A549 (cell line): ENCODE measurements at places on chromosomes 6 and 20.

DNA sequence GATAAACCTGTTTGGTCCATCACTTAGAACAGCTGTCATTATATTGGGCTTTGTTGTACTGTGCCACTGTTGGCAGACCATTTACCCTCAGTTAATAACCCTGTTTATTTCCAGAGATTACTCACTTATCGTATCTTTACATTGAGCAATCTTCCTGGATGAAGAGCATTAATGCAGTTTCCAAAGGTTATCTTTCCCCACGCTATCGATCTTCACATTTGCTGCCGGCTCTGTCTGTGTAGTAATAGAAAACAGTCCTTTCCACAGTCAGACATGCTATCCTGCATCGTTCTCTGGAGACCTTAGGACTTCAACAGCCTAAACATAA lies 27.4 kb downstream of the GHRH start:
- DNase-seq = no peak

- peak; percentile 47 for DNase-seq
Measured at GRCh38 chr20:3871550-3872265, 17.5 kb upstream of the PANK2 start.

- no peak for DNase-seq
Measured at GRCh38 chr6:14166839-14167238, 49.3 kb downstream of the CD83 start.

DNA sequence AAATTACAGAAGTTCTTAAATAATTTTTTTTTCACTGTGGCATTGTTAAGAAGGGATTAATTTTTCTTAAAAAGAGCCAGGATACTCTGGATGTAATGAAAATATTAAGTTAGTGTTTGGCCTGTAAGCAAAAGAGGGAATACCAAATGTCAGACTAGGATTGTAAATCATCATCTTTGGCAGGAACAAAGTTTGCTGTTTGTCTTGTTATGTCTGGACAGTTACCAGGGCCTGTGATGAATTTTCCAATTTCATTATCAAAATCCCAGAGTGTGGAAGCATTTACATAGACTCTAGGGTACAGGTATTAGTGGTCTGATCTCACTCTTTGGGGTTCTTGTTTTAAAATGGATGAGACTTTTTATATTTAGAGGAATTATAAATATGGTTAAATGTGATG lies 26.1 kb downstream of the CEP57L1 start:
- DNase-seq = peak; percentile 2

DNA sequence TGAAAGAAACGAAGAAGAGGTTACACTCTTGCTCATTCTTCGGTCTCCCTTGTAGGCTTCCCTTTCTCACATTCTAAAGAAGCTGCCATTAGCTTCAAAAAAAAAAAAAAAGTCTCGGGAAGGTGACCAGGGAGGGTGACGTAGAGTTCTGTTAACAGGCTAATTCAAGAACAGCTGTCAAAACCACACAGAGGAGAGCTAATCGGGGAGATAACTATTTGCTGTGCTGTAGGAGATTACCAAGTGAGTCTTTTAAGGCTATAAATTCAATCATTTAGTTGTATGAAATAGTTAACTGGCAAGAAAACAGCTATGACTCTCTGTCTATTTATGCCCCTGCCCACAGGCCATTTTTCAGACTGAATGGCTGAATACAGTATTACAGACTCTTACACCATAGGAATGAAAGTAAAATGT lies 256.8 kb downstream of the SYNE1 start:
- no peak for DNase-seq

DNA sequence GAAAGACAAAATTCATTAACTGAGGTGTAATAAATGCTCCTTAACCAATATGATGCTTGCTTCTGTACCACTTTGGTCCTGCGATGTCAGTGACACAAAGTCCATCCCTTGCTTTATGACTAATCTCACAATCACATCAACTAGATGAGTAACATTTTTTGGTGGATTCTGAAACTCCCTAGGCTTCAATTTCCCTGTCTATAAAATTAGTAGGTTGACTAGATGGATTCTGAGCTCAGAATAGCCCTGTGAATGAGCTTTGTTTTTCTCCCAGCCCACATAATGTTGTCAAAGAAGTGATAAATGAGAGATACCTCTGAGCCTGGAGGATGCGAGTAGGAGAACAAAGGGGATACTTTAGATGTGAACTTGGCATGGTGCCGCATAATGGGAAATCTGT lies 9.1 kb downstream of the TXLNB start:
- no peak for DNase-seq

DNA sequence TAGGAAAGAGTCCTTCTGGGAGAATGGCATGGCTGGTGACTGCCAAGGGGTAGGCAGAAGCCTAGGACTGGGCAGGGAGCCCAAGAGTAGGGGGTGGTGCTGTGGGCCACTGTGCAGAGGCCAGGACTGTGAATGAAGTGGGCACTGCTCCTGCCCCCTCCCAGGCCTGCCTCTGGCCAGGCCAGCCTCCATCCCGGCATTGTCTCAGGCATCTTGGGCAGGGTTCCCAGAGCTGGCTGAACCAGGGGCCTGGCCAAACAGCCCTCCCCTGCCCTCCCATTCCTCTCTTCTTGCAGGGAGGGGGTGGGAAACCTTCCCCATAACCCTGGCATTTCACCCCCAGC lies 81.6 kb downstream of the MRPL14 start:
- no peak for DNase-seq

- DNase-seq = no peak
Measured at GRCh38 chr6:83378621-83379388, 52.0 kb downstream of the ME1 start.

- no peak for DNase-seq
Measured at GRCh38 chr6:88616380-88616779, 347.0 kb downstream of the RNGTT start.

- DNase-seq = no peak
Measured at GRCh38 chr6:129766959-129767728, 57.2 kb upstream of the ARHGAP18 start.

- no peak for DNase-seq
Measured at GRCh38 chr6:109372130-109372529, 10.1 kb downstream of the CD164 start.

GRCh38 chr20:58375759-58376352 lies 13.2 kb upstream of the VAPB start:
- no peak for DNase-seq

- no peak for DNase-seq
Measured at GRCh38 chr20:703006-703405, 27.4 kb upstream of the SCRT2 start.

DNA sequence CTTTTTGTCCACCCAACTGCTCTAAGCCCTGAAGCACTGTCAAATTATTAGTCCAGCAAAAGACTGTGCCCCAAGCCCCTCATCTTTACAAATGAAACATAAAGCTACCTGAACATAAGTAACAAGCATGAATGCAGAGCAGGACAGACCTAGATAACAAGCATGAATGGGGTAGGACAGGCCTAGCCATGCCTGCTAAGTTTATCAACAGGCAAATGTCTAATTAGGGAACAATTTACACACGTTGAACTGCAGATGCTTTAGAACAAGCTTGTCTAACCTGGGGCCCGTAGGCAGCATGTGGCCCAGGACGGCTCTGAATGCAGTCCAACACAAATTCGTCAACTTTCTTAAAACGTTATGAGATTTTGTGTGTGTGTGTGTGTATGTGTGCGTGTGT lies 13.6 kb downstream of the FBXO30 start:
- no peak for DNase-seq

- DNase-seq = peak; percentile 44
Measured at GRCh38 chr20:31260326-31260932, 3.0 kb downstream of the DEFB115 start.

- DNase-seq = peak; percentile 19
Measured at GRCh38 chr20:14928083-14928482, 590.7 kb upstream of the FLRT3 start.

DNA sequence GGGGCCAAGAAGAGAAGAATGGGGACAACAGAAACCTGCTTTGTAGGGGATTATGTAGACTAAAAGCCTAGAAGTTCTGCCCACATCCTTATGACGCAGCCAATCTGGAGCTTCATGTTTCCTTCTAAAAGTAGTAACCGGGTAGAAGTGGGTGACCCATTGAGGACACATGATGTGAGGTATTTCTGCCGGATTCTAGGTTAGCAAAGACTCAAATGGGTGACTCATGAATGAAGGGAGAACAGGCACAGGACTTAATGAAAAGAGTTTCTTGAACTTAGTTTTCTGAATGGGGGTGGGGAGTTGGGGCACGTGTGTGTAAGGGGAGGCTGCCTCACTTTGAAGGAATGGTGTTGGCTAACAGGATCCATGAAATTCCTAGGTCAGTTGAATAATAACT lies 68.8 kb downstream of the CDS2 start:
- no peak for DNase-seq

DNA sequence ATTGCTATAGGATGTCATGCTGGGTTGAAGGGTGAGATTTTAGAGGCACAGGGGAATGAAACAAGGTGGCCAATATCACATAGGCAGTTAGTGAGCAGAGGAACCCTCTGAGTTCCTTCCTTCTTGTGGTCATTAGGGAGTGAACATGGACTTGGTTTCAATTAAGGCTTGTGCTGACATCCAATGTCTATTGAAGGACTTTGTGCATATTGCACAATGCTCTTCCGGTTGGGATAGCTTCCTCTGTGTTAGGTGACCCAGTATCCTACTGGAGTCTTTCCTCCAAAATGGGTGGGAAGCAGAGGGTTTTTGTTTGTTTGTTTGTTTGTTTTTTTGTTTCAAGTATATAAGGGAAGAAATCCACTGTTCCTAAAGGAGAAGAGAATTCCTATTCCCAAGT lies 98.5 kb downstream of the HDGFL1 start:
- DNase-seq = no peak

- no peak for DNase-seq
Measured at GRCh38 chr6:105786449-105786848, 299.7 kb upstream of the PRDM1 start.

DNA sequence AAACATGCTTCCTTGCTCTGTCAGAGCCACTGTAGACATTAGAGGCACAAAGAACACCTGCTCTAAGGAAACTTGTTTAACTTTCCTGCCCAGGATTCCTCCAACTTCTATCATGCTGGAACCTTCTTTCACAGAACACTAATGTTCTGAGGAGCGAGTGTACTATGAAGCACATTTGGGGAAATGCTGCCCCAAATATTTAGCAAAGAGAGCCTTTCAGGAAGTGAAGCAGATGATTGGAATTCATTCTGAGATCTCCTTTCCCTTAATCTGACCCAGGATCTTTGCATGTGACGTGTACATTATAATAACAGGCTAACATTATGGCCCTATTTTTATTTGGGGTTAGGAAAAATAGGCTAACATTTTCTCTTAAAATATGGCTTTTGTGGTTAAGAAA lies 21.0 kb upstream of the FYN start:
- no peak for DNase-seq

GRCh38 chr20:41334443-41335421 lies 5.9 kb upstream of the LPIN3 start:
- DNase-seq = no peak

DNA sequence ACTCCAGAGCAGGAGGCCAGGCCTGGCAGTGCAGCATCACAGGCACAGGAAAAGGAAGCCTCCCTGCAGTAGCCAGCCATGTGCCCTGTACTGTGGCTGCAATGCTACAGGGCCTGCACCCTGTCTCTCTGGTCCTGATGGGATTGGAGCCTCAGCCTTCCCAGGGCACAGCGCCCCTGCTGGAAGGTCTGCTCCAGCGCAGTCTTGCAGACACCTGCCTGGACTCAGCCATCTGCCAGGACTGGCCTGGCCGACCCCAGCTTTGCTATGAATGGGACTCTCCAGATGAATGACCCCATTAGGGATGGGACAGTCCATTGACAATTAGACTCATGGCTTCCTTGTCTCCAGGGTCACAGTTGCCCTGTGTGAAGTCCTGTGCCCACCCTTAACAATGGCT lies 251.6 kb downstream of the ERMARD start:
- no peak for DNase-seq

DNA sequence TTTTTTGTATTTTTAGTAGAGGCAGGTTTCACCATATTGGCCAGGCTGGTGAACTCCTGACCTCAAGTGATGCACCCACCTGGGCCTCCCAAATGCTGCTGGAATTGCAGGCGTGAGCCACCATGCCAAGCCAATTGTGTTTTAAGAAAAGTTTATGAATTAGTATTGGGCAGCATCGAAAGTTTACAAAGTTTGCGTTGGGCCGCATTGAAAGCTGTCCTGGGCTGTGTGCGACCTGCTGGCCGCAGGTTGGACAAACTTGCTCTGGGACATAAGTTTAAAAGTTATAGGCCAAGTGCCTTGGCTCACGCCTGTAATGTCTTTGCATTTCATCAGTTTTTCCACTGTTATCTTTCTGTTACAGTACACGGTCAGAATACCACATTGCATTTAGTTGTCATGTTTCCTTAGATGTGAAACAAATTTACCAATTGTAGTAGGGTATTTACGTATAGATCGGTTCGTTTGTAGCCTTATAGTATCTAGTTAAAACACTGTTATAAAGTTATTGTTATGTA lies 39.5 kb downstream of the ASXL1 start:
- DNase-seq = no peak

GRCh38 chr6:168214586-168215104 lies 104.9 kb downstream of the DACT2 start:
- no peak for DNase-seq

- DNase-seq = no peak
Measured at GRCh38 chr20:19554666-19555065, 203.4 kb upstream of the RIN2 start.

- no peak for DNase-seq
Measured at GRCh38 chr6:165488624-165489295, 174.3 kb downstream of the PDE10A start.

- no peak for DNase-seq
Measured at GRCh38 chr20:41553142-41553879, 64.9 kb downstream of the CHD6 start.

- no peak for DNase-seq
Measured at GRCh38 chr6:119224095-119224701, 125.4 kb downstream of the MAN1A1 start.

GRCh38 chr6:143955971-143956370 lies 52.1 kb downstream of the PLAGL1 start:
- no peak for DNase-seq

GRCh38 chr20:34345402-34345736 lies 17.7 kb upstream of the ITCH start:
- no peak for DNase-seq

GRCh38 chr20:63137851-63138415 lies 78.0 kb downstream of the YTHDF1 start:
- no peak for DNase-seq

DNA sequence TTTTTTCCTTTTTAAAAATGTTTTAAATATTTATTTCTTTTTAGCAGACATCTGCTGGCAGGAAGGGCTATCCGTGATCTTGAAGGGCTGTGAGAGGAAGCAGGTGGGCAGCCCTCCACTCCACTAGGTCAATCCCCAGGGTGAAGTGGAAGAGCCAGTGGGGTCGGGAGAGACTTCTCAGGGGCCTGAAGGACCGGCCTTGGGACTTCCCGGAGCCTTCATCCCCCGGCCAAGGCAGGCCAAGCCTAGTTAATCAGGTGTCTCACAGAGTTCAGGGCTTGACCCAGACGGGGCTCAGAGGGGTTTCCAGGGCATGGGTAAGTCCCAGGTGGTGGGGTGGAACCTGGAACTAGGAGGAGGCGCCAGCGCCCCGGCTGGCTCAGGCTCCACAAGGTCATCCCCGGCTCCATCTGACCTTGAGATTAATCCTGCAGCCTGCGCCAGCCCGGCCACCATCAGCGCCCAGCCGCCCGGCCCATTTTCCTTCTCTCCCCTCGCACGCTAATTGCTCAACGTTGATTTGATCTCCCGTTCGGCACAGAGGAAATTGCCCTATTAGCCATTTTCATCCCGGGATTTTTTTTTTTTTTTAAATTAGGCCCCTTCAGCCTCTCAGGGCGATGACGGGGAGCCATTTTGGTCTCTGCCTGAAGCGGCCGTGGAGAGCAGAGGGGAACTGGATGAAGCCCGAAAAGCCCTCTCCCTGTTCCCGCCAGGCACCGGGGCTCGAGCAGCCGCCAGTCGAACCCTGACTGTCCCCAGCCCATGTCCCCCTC lies 44.4 kb downstream of the MDFI start:
- DNase-seq = no peak
